ENCODE measurements at places on chromosomes 11 and 22.

DNA sequence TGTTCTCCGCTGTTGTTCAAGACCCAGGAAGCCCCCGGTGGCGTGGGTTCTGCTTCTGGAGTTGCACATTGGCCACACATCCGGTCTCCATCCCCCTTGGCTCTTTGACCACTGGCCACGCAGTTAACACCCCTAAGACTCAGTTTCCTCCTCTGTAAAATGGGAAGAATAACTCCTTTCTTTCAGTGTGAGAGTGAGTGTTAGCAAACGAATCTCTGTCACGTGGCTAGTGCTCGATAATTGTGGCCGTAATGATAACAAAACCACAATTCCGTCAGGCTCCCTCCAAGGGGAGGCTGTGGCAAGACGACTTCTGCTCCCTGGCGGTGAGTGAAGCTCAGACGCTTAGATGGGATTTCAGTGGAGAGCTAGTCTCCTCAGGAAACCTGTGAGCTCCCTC, 315.2 kb upstream of the B3GAT1 start:
- DNase-seq, result no peak

DNA sequence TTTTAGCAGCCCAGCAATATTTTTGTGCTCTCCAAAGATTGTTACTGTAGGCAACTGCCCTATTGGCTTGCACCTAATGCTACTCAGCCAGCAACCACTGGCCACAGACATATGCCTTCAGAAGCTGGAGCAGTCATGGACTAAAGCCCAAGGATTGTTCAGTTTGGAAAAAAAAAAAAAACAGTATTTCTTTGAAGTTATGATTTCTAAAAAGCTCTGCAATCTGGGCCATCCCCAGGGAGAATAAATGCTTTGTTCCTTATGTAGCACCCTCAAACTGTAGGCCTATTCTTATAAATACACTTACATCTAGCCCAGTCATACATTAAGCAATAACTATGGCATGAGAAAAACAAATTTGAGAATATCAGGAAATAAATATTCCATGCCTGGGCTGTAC, 2190.5 kb upstream of the RAG2 start:
- no peak for DNase-seq

- no peak for DNase-seq
Observed at GRCh38 chr11:62267576-62267975, 2.4 kb upstream of the SCGB2A2 start.

DNA sequence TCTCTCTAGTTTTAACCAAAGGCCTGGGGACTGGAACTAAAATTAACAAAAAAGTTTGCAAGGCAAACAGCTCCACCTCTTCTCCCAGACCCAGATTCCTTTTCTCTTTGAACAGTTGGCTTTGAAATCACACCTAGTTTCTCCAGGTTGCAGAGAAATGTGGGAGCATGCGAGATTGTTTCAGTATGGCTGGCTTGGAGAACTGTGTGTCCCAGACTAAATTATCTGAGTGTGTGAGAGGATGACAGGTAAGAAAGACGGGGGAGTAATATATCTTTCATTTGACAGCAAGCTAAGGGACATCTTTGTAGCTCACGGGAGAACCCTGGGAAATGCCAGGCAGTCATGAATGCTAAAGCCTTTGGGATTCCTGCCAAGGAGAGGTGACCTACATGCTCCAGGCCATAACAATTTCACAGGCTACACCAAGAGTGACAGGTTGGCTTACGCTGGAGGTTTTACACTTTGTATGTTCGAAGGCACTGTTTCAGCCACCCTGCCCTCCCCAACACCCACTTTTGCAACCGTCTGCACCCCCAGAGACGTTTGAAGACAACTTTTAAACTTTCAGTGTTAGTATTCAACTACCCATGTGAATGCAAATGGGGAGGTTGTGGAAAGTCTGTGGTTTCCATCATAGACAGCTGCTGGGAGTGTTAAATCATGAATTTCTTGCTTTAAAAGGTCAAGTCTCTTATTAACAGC, 109.3 kb upstream of the SNX19 start:
- no peak for DNase-seq

DNA sequence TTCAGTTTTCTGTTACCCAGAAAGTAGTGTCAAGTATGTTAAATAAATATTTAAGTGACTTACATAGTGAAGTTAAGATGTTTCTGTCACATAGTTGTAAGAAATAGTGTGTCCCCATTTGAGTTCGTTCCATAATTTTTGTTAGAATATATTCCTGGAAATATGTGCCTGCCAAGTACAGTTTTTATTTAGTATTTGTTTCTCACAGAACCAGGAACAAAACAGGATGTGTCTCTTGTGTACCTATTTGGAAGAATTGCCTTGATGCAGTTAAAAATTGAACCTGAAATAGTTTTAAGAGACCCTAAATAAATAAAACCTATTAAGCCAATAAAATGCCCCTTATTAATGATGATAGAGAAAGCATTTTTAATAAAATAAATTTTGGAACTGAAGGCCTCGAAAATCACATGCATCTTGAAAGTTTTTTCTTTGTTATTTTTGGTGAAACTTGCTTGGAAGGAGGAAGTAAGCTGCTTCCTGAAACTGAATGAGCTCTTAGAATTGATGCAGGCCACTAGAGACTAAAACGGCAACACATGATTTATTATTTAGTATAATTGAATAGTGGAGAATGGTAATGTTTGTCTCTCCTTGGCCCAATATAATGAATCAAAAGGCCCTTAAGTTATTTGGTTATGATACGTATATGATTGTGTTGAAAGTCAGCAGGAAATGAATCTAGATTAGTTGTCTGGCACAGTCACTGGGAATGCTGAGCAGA, 55.9 kb downstream of the SWAP70 start:
- no peak for DNase-seq

- DNase-seq, result peak; percentile 27
Observed at GRCh38 chr22:36486619-36487384, 5.4 kb upstream of the TXN2 start.

DNA sequence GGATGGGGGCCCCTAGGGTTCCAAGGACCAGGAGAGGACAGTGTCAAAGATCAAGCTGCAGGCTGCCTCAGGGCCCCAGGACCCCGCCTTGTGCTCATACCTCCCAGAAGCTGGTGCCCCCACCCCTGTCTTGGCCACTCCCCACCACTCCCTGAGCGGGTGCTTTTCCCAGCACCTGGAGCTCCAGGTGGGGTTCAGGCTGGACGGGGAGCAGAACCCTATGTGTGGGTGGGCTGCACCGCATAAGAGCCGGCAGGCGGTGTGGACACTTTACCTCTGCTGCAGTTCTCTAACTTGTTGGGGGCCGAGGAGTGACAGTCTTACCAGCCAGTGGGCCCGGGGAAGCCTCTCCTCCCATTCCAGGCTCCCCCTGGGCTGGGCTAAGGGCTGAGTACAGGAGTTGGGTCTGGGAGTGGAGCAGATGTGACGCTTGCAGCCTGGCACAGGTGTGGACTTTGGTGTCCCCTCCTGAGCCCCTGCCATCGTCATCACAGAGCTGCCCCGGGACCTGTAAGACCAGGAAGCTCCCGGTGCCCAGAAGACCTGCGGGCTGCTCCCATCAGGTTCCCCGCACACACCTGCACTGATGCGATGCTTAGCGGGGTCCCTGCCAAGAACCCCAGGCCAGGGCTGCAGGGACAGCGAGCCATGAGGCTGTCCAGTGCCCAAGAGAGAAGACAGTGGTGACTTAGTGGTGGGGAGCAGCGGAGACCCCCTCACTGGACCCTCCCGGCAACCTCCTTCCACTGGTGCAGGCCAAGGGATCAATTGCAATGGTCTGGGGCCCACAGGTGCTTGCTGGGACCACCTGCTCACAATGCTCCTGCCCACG, 674.5 kb downstream of the BRD1 start:
- DNase-seq, result no peak

- no peak for DNase-seq
Observed at GRCh38 chr11:74015919-74016684, 7.2 kb upstream of the UCP3 start.

DNA sequence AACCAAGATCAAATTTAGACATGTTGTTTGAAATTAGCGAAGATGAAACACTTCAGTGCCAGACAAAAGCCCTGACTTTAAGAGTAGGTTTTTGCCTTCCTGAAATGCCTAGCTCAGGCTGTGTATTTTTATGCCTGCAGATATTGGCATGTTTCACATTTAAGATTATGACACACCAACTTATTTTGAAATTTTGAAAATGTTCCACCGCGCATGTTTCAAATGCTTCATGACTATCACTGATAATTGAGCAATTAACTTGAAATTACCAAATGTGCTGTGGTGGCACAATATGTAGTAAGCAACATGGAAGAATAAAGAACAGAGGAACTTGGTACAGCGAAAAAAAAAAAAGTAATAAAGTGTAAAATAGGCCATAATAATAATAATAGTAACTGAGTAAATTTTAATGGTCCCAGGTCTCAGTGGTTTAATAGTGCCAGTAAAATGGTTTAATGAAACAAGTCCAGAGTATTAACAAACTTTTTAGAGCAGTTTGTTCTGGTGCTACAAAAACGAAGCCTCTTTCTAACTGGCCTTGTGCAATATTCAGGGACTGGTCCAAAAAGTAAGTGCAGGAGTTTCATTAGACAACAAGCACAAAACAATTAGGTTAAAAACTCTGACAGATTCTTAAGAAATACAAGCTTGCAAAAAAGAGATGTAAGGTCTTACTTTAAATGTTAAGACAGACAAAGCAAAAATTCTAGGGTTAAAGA, 112.5 kb upstream of the SOX6 start:
- no peak for DNase-seq

Data from stimulated activated CD4-positive, alpha-beta T cell treated with anti-CD3 and anti-CD28 coated beads, Interleukin-12 subunit alpha, Interleukin-12 subunit beta, amount 100 ng/mL, for 48 hours (primary cell).